ENCODE measurements at places on chromosomes 7 and 10.

DNA sequence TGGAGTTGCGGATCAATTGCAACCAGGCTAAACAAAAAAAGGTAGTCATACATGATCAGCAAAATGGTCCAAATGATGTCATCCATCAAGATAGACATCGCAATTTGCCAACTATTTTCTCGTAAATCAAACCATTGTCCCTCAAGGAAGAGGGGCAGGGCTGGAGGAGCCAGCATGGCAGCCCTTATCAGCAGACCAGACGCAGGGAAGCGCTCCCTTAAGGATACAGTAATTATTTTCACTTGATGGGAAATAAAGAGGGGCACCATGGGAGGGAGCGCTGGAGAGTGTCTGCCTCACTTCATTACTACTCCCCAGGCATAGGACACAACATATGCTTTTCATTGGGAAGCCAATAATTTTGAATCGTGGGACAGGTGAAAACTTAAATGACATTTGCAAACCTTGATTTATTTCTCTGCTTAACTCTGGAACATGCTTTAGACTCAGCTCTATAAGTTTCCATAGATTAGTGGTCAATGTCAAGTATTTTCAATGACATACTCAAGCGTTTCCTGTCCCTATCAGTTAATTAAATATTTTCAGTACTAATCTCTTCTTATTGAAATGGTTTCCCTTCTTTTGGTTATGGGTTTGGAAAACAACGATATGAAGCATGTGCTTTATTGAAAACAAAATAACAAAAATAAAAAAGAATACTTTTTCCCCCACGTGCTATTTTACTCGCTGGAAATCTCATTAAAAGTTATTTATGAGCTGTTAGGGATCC, 202.4 kb upstream of the HABP2 start:
- DNase-seq, result no peak

GRCh38 chr7:7567898-7568531, 1.3 kb downstream of the MIOS start:
- DNase-seq, result no peak

GRCh38 chr7:129769866-129770808, 158.6 kb downstream of the NRF1 start:
- no peak for DNase-seq

- DNase-seq, result no peak
These were observed 72.9 kb upstream of the STEAP1B start for GRCh38 chr7:22572937-22573336.

GRCh38 chr10:34154383-34154900, 660.7 kb downstream of the PARD3 start:
- no peak for DNase-seq

Measured in NCI-H1930 (cell line).